ENCODE measurements at places on chromosomes 1 and 21. TPM values are rescaled to one million over a fixed set of nuclear protein-coding genes. Genes with fewer than 3 reads are reported as not detected.

GRCh38 chr21:37370152-37371040, 3.8 kb downstream of the DYRK1A start:
- DNase-seq = no peak

GRCh38 chr1:228361314-228362140, 45.1 kb downstream of the TRIM11 start:
- no peak for DNase-seq

Gene WDR64
- not detected for polyA plus RNA-seq

- peak; percentile 45 for DNase-seq
Observed at GRCh38 chr1:202589190-202589930, 120.9 kb downstream of the SYT2 start.

DNA sequence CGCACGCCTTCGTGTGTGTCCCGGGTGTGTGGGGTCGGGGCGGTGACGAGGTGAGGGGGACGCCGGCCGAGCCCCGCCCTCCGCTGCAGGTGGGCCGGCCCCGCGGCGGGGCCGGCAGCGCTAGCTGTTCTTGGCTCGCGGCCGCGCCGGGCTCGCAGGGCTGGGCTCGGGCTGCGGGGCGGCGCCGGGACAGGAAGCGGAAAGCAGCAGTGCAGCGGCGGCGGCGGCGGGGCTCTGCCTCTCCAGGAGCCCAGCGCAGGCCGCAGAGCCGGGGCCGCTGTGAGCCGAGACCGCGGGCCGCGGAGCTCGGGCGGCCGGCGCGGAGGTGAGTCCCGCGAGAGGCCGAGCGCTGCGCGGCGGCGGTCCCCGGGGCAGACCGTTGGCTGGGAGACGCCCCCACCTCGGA, at the start of gene VANGL1:
VANGL1 (plus strand) TSS at position 209 of the 406 bp plus-strand sequence. CDS start 9,444 bp downstream, outside the sequence.
- DNase-seq = peak; percentile 91

GRCh38 chr1:27563591-27564471, 40.1 kb downstream of the AHDC1 start:
- DNase-seq = no peak

Gene TRAF3IP3
- polyA plus RNA-seq = 0.31 TPM

DNA sequence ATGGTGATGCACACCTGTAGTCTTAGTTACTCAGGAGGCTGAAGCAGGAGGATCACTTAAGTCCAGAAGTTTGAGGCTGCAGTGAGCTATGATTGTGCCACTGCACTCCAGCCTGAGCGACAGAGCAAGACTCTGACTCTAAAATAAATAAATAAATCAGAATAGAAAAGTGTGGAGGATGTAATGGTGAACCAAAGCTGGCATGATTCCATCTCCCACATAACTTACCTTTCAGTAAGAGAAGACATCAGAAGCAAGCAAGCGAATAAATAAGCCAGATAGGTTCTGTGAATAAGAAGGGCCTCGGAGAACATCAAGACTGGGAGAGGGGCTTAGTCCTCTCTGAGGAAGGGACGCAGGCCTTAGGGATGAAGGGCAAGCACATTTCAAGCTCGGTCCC, 59.5 kb downstream of the TOMM20 start:
- no peak for DNase-seq

GRCh38 chr1:38046333-38046883, at the start of gene POU3F1:
Gene POU3F1, minus strand, starts transcription at chr1:38046793. Its CDS starts 50 bp downstream, at chr1:38046743.
- DNase-seq = peak; percentile 50

Gene HRNR
- not detected for polyA plus RNA-seq

DNA sequence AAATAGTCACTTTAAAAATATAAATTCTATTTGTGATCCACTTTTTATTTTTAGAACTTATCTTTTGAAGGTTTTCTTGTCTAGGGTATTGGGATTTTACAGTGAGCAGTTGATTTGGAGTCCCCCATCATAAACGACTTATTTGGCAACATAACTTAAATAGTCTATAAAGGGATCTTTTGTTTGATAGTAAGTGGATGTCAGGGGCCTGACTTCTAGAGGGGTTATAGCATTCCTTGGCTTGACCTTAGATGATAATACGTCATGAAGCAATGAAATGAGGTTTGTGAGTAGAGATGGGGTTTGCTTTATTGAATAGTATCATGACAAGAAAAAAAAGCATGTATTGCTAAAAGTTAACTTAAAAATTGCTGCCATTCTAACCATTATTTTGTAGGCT, 17.8 kb downstream of the VPS45 start:
- DNase-seq = no peak

- DNase-seq = no peak
Observed at GRCh38 chr1:216462066-216462775, 39.0 kb upstream of the USH2A start.

Gene FABP3
- 0.08 TPM for polyA plus RNA-seq

Gene CYP2J2
- 1.1 TPM for polyA plus RNA-seq

DNA sequence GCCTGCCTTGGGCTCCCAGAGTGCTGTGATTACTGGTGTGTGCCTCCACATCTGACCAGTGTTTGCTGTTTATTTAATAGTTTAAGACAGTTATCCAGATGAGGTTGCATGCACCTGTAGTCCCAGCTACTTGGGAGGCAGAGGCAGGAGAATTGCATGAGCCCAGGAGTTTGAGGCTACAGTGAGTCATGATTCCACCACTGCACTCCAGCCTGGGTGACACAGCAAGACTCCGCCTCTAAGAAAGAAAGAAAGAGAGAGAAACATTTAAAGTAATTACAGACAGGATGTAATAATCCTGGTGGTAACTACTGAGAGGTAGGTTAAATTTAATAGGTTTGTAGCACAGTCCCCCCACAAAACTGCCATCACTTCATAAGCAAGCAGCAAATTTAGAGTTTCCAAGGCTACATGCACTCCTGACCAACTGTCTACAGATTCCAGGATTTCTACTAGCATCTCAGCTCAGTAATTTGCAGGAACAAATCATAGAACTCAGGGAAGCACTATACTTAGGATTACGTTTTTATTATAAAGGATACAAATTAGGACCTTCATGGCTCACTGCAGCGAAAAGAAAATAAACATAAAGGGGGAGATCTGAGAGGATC, 89.6 kb downstream of the PKN2 start:
- DNase-seq = no peak

- DNase-seq = peak; percentile 77
Observed at GRCh38 chr1:203172184-203173010, 3.2 kb downstream of the MYBPH start.

- DNase-seq = no peak
Observed at GRCh38 chr1:9069326-9070100, at the start of gene SLC2A5. Gene SLC2A5, minus strand, starts transcription at chr1:9069635. Its CDS starts 99 bp downstream, at chr1:9069536.

Gene CYP4A11
- not detected for polyA plus RNA-seq

- no peak for DNase-seq
Observed at GRCh38 chr1:22841860-22842281, 130.8 kb downstream of the LACTBL1 start.

DNA sequence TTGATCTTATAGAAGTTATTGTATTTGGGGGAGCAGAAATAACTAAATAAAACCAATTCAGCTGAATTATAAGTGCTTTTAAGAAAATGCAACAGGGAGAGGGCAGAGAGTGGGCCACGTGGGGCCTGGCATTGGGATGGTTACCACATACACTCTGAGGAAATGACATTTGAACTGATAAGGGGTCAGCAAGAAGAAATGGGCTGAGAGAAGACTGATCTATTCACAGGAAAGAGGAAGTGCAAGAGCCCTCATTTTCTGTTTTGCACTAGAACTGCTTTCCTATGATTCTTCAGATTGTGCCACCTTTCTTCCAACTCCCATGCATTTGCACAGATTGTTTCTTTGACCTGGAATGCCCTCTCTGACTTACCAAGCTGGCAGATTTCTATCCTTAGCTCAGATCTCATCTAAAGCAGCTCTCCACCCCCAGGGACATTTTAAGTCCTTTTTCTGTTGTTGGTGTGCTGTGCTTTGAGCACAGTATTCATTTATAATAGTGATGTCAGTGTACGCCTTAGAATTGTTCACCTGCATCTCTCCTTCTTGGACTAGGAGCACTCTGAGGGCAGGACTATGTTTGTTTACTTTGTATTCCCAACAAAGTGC, 115.9 kb downstream of the FGGY start:
- DNase-seq = no peak

Gene LAMC2
- 0.15 TPM for polyA plus RNA-seq

DNA sequence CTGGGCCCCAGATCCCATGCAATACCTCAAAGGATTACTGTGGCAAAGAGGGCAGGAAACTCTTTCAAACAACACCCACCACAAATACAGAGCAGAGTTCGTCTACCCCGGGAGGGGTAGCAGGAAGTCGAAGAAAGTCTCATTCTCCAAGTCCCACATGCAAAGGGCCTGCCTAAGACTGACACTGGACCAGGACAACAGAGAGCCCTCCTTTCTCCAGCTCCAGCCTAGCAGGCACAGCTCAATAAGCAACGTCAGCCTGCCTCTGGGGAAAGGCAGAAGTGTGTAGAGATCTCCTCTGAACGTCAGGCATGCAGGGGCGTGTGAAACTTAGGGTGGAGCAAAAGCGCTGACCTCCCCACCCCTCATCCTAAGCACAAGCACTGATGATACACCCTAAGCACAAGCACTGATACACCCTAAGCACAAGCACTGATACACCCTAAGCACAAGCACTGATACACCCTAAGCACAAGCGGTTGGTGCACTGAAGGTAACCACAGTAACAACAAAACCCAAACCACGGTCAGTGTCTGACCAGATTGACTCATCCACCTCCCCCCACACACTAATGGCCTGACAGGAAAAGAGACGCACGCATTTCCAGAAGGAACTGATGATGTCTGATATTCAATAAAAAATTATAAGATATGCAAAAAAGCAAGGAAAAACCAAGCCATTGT, 1.3 kb downstream of the KRTAP12-3 start:
- no peak for DNase-seq

DNA sequence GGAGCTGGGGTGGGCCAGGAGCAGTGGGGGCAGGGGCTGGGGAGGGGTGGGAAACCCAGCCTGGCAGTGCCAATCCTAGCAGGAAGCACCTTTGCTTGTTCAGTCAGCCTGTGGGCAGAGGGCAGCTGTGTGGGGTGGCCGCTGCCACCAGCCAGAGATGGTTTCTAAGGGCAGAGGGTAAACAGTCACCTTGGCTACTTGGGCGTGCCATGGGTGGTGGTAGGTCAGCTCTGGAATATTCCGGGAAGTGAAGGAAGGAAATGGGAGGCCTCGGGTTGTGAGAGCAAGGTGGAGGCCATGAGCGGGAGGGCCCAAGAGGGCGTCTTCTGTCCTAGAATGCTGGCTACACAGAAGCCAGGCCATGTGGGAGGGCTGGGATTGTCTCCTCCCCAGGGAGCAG, 20.7 kb upstream of the WNT4 start:
- DNase-seq = no peak

Gene GIPC2
- polyA plus RNA-seq = not detected

GRCh38 chr1:32869923-32870614, 643 bp downstream of the FNDC5 start:
- no peak for DNase-seq

Gene COL16A1
- polyA plus RNA-seq = 10.4 TPM

Gene ALG14
- 2.5 TPM for polyA plus RNA-seq

- no peak for DNase-seq
Observed at GRCh38 chr1:225878282-225878681, 3.9 kb downstream of the TMEM63A start.

DNA sequence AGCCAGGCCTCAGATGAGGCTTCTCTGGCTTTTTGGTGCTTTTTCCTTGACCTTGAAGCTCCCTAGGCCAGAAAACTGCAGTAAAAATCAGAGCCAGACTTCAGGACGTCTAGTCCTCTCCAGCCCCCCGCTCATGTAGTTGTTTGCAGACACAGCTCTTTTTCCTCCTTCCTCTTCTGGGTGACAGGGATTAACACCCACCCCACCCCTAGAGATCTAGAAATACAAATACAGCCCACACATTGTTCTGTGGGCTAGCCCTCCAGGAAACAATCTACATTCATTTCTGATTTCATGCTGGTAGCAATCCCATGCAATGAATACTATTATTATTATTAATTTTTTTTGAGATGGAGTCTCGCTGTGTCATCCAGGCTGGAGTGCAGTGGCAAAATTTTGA, 9.9 kb upstream of the CLSTN1 start:
- DNase-seq = no peak

Gene IQGAP3
- polyA plus RNA-seq = 15.6 TPM

GRCh38 chr1:36866169-36866814, 168.0 kb downstream of the GRIK3 start:
- DNase-seq = no peak

DNA sequence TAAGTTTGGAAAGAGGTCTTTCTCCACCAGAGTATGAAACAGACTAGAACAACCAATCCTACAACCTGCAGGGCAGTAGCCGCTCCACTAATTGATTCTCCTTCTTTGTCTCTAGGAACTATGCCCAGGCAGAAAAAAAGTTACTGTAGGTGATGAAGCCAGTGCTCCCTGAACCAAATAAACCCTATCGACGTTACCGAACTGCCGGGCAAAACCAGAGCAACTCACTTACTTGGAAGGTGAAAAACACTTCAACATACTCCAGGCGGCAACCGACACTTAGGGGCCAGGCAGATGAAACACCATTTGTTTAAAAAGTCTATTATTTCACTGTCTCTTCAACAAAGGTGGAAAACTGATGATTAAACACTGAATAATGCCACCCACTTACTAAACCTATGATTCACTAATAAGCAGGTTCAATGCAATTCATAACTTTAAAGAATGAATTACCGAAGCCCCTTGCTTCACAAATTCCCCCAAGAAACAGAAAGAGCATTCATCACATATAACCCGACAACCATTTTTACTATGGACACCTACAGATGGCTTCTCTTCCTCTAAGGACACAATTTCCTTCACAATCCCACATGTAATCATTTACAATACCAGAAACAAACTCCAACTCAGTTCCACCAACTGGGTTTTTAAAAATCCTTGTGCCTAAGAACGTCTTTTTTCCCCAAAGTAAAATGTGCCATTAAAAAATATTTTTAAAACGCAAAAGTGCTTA, 1.6 kb downstream of the NRIP1 start:
- no peak for DNase-seq

DNA sequence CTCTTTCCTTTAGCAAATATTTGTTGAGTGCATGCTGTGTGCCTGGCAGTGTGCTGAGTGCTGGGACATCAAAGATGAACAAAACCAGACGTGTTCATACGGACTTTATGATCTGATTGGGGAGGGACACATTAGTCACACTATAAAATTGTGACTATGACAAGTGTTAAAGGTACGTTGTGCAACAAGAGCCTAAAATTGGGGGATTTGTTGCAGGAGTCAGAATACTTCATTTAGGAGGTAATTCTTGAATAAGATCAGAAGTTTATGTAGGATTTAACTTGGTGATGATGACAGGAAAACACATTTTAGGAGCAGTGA, 29.6 kb downstream of the B3GALT2 start:
- no peak for DNase-seq

DNA sequence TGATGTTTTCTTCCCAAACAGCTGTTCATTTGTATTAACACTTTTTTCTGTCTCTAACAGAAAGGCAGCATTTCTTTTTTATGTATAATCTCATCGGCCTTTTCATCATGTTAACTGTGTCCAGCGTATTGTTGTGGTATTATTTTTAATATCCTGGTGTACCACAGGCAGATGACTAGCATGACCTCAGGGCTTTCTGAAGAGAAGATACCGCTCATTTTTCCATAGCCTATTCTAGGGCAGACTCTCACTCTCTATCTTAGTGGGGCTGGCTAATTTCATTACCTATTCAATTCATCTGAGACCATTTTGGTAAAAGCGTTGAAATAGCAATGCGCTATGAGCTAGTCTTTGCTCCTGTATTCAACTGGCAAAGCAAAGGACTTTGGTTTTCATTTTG, 209.9 kb downstream of the SDCCAG8 start:
- DNase-seq = no peak

- DNase-seq = no peak
Observed at GRCh38 chr1:198253259-198253658, 96.5 kb downstream of the NEK7 start.

Gene ST6GALNAC3
- polyA plus RNA-seq = 12.1 TPM

Gene HSD3B2
- polyA plus RNA-seq = not detected

Gene CELF3
- 0.65 TPM for polyA plus RNA-seq
